ENCODE measurements at places on chromosomes 1 and 21.

GRCh38 chr1:62728963-62729362 lies 40.8 kb upstream of the DOCK7 start:
- H3K36me3 ChIP-seq: no peaks in the 10 kb centered on the region
- no peak overlapping the region for H3K4me3 ChIP-seq
- no peaks in the 10 kb centered on the region for H3K27me3 ChIP-seq
- no peak overlapping the region for H3K27ac ChIP-seq

DNA sequence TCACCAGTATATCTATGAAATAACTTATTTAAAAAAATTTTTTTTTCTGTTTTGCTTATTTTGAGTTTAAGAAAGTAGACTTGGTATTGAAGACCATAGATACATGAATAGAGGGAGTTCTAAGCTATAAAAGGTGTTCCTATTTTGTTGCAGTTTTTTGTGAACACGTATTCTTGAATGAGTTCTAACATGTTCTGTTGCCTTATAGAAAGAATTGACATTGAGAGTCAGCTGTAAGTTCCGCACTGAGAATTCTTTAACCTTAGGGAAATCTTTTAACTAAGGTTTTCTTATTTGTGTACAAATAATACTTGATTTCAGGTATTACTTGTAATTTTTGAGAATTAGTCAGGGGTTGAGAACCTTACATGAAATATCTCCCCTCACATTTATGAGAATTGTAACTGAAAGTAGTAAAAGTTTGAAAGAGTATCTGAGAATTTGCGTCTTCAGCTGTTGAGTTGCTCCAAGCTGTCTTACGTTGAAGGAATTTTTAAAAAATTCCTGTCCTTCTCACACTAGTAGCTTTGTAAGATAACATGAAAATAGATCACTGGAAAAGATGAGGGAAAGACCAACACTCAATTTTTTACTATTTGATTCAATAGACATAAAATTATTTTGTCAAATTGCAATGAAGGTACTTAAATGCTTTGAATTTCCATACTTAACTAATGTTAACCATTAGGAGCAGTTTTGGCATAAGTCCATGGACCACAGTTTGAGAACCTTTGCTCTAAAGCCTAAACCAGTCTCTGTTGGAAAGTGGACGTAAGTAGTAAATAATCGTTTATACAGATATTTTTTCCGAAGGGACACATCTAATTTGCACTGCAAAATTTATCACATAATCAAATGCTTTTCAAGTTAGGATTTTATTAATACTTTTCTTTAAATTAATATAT lies 3.8 kb downstream of the DR1 start:
- no peak overlapping the region for H3K4me3 ChIP-seq
- no peaks in the 10 kb centered on the region for H3K4me1 ChIP-seq
- no peak for DNase-seq
- no peaks in the 10 kb centered on the region for H3K27me3 ChIP-seq
- no peaks in the 10 kb centered on the region for H3K36me3 ChIP-seq

GRCh38 chr1:17829579-17829978 lies 74.4 kb downstream of the ACTL8 start:
- no peak overlapping the region for H3K27ac ChIP-seq
- H3K4me1 ChIP-seq: no peaks in the 10 kb centered on the region
- H3K36me3 ChIP-seq: no peaks in the 10 kb centered on the region
- no peak overlapping the region for H3K4me3 ChIP-seq
- DNase-seq: no peak

DNA sequence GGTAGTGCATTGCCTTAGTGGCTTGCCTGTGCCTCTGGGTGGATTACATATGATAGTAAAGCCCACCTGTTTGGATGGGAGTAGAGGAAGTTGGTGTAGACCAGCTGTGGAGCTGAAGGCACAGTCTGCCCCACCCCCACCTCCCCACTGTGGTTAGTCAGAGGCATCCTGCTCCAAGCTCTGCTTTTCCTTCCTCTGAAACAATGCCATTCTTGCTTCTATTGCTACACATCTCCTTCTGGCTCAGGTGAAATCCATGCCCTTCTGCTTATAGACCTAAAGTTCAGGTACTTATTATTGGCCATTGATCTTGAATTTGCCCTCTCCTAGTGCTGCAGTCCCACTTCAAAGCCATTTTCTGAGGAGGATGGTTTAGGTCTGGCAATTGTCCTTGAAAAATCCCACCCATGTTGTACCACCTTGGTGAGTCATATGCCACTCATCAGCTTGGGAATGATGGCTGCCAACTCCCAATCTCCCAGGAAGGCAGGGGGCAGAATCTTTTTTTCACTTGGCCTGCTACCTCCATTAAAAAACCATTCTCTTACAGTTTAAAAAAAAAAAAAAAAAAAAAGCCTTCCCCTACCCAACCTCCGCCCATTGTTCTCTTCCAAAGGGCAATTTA lies 6.7 kb upstream of the TXLNA start:
- H3K36me3 ChIP-seq: peaks cover 12% of the 10 kb centered on the region
- H3K4me3 ChIP-seq: no peak overlapping the region
- no peak overlapping the region for H3K27ac ChIP-seq

DNA sequence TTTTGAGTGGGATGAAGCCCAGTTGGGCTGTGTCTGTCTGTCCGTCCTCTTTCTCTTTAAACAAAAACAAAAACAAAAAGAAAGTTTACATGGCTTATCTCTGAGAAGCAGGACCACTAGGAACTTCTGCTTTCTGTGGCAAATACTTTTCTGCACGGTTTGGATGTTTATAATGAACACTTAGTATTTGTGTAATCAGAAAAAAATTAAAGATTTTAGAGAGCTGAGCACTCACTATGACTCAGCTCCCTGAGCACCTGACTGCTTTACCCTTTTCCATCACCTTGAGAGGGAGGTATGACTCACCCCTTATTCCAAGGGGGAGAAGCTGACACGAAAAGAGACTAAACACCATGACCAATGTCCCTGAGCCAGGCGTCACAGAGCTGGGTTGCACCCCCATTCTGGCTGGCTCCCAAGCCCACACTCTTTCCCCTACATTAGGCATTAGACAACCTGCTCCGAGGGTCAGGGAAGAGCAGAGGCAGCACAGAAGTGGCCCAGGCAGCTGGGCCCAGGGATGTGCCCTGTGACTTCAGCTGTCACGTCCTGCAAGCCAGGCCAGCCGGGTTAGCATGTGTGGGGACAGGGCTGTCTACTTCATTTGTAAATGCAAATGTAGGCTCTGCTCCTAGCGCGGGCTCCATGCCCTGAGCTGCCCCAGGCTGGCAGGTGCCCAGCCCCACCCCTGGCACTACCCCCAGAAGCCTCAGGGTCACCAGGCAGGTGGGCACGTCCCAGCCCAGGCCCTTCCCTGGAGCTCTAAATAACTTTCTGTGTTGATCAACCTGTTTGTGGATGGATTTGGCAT lies 30.4 kb downstream of the RAP1GAP start:
- no peak overlapping the region for H3K4me3 ChIP-seq
- DNase-seq: no peak
- no peaks in the 10 kb centered on the region for H3K4me1 ChIP-seq
- no peaks in the 10 kb centered on the region for H3K27me3 ChIP-seq
- no peaks in the 10 kb centered on the region for H3K36me3 ChIP-seq

DNA sequence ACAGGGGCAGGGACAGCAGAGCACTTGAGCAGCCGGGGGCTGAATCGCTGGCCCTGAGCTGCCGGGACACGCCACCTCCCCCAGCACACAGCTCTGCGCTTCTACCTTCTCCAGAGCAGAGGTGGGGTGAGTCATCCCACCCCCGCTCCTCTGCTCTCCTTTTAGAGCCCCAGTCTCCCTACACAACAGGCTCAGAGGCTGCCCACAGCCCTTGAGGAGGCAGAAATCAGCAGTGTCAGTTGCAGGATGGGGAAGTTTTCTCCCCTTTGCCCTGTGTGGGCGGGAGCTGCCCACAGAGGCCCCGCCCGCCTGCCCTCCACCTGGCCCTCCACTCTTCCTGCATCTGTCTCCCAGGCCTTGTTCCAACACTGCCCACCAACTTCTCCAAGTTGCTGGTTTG lies 94.6 kb downstream of the STUM start:
- no peaks in the 10 kb centered on the region for H3K36me3 ChIP-seq
- no peaks in the 10 kb centered on the region for H3K4me1 ChIP-seq
- no peaks in the 10 kb centered on the region for H3K27me3 ChIP-seq
- no peak overlapping the region for H3K4me3 ChIP-seq
- peak; percentile 46 for DNase-seq
- no peak overlapping the region for H3K27ac ChIP-seq

GRCh38 chr1:202760589-202760988 lies 47.6 kb downstream of the KDM5B start:
- H3K36me3 ChIP-seq: peaks cover 12% of the 10 kb centered on the region
- no peaks in the 10 kb centered on the region for H3K27me3 ChIP-seq
- DNase-seq: no peak
- no peaks in the 10 kb centered on the region for H3K4me1 ChIP-seq
- no peak overlapping the region for H3K27ac ChIP-seq

DNA sequence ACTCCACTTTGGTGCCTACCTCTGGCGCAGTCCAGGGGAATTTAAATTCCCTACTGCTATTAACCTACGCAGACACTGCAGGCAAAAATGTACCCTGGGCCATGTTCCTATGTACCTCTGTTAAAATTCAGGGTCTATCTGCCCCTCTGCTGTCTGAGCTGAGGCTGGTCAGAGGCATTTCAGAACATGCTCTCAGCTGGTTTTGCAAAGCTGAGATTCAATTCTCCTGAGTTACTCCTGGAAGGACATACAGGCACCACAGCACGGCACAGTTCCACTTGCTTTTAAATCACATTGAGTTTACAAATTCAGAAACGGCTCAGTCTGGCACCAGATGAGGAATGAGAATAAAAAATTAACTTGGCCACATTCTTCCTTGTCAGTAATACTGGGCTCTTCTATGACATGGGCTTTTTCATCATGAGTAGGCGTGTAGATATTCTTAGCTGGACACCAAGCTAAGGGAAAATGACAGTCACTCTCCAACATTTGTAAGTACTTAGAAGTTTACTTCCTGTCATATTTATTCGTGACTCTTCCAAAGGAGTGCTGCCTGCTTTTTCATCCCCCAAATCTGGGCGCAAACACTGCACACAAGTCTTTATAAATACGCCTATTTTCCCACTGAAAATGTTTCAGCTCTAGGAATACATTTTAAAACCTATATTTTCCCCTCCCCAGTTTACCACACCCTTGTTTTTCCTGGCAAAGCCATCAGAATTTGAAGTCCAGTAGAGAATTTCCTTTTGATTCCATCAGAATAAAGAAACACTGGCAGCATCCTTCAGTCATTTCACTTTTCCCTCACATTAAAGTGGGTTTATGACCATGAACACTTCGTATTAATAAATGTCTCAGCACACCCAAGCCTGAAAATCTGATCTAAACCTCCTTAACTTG lies 1.9 kb downstream of the C1orf198 start:
- H3K27ac ChIP-seq: peak overlapping the region; percentile 18
- no peaks in the 10 kb centered on the region for H3K27me3 ChIP-seq
- peak overlapping the region; percentile 100 for H3K4me3 ChIP-seq
- no peak for DNase-seq

GRCh38 chr21:45983649-45983965 lies 2.0 kb downstream of the COL6A1 start:
- no peaks in the 10 kb centered on the region for H3K4me1 ChIP-seq
- no peaks in the 10 kb centered on the region for H3K27me3 ChIP-seq
- no peak overlapping the region for H3K27ac ChIP-seq
- DNase-seq: no peak
- H3K4me3 ChIP-seq: no peak overlapping the region

DNA sequence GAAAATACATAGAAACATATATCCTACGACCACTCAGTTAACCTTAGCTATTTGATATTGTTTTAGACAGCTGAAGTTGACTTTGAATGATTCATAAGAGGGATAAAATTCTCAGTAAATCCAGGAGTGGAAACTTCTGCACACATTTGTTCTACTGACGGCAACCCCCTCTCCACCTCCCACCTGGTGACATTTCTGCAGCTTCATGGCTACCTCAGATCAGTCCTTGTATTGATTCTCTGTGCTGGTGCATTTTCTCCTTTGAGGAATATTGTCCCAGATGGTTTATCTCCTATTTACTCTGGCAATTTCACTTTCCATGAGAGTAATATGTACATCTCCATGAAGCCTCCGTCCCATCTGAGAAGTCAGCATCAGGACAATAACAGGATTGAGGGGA lies 57.7 kb upstream of the COA6 start:
- DNase-seq: no peak
- no peaks in the 10 kb centered on the region for H3K36me3 ChIP-seq
- H3K4me3 ChIP-seq: no peak overlapping the region
- no peaks in the 10 kb centered on the region for H3K27me3 ChIP-seq

DNA sequence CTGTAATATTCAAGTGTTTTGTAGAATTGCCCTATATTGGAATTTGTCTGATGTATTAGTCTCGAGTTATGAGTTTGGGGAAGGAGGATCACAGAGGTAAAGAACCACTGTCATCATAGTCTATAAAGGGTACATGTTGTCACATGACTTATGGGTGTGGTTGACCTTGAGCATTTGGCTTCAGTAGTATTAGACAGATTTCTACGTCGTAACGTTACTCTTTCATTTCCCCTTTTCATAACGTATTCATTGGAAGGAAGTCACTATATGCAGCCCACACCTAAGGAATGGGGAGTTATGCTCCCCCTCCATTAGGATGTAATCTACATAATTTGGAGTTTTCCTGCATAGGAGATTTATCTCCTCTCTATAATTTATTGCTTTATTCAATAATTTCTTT lies 110.1 kb upstream of the VAV3 start:
- no peaks in the 10 kb centered on the region for H3K4me1 ChIP-seq
- H3K36me3 ChIP-seq: no peaks in the 10 kb centered on the region
- H3K27ac ChIP-seq: no peak overlapping the region
- H3K27me3 ChIP-seq: no peaks in the 10 kb centered on the region
- no peak overlapping the region for H3K4me3 ChIP-seq

- no peak for DNase-seq
- peaks cover 6% of the 10 kb centered on the region for H3K4me1 ChIP-seq
- no peak overlapping the region for H3K27ac ChIP-seq
- no peaks in the 10 kb centered on the region for H3K27me3 ChIP-seq
- no peaks in the 10 kb centered on the region for H3K36me3 ChIP-seq
- no peak overlapping the region for H3K4me3 ChIP-seq
These were observed 33.7 kb downstream of the MRPL39 start for GRCh38 chr21:25573409-25574206.

- no peaks in the 10 kb centered on the region for H3K36me3 ChIP-seq
- no peak overlapping the region for H3K4me3 ChIP-seq
- no peak overlapping the region for H3K27ac ChIP-seq
These were observed 9.7 kb upstream of the PKNOX1 start for GRCh38 chr21:42964546-42965210.

DNA sequence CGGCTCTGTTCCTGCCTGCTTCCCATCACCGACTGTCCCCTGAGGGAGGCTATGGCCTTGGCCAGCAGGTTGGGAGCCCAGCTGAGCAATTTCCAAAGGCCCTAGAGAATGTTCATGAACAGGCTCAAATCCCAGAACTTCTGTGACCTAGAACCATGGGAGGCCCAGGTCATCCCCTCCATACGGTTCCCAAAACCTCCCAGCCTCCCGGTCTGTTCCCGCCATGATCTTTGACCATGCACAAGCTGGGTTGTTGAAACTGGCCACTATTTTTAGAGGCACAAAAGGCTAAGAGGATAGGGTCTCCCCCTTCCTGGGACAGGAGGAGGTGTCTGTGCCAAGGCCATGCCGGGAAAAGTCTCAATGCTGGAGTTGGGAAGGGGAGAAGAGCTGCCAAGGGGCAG lies 27.5 kb downstream of the EPHA2 start:
- peaks cover 8% of the 10 kb centered on the region for H3K36me3 ChIP-seq
- H3K27ac ChIP-seq: no peak overlapping the region
- DNase-seq: no peak
- H3K27me3 ChIP-seq: no peaks in the 10 kb centered on the region
- H3K4me3 ChIP-seq: no peak overlapping the region
- no peaks in the 10 kb centered on the region for H3K4me1 ChIP-seq
